ENCODE measurements at places on chromosomes 6 and 20.

GRCh38 chr20:32967961-32968457 is 36.2 kb downstream of the SUN5 start:
- DNase-seq, result peak; percentile 19

DNA sequence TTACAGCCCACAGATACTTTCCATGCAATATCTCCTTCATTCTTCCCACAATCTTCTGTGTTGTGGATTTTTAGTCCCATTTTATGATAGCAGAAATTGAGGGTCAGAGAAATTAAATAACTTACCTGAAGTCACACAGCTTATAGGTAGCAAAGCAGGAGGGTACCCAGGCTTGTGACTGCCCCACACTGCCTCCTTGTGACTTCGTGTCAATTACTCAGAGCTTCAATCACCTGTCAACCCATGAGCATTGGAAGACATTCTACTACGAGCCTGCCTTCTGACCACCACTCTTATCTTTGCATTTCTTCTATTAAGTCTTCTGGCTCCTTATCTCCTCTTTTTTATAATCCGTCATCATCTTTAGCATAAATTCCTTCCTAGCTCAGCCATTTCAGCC is 71.6 kb upstream of the NRSN1 start:
- no peak for DNase-seq

DNA sequence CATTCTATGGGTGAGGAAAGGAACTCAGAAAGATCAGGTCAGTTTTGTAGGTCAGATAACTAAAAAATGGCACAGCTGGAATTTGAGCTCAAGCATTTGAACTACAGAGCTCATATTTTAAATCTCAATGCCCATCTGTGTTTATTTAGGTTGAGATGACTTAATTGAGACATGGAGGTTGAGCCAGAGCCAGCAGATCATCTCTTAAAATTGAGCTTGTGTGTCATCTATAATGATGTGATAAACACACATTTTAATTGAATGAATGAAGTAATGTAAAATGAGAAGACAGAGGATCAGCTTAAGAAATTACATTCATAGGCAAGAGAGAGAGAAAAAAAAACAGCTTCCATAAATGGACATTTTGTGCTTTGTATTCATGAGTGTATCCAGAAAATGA is 3.7 kb downstream of the MANEA start:
- DNase-seq, result no peak

- no peak for DNase-seq
Observed at GRCh38 chr20:20229595-20229994, 138.3 kb upstream of the INSM1 start.

GRCh38 chr20:51759769-51760510 is 8.2 kb downstream of the ATP9A start:
- DNase-seq, result no peak

DNA sequence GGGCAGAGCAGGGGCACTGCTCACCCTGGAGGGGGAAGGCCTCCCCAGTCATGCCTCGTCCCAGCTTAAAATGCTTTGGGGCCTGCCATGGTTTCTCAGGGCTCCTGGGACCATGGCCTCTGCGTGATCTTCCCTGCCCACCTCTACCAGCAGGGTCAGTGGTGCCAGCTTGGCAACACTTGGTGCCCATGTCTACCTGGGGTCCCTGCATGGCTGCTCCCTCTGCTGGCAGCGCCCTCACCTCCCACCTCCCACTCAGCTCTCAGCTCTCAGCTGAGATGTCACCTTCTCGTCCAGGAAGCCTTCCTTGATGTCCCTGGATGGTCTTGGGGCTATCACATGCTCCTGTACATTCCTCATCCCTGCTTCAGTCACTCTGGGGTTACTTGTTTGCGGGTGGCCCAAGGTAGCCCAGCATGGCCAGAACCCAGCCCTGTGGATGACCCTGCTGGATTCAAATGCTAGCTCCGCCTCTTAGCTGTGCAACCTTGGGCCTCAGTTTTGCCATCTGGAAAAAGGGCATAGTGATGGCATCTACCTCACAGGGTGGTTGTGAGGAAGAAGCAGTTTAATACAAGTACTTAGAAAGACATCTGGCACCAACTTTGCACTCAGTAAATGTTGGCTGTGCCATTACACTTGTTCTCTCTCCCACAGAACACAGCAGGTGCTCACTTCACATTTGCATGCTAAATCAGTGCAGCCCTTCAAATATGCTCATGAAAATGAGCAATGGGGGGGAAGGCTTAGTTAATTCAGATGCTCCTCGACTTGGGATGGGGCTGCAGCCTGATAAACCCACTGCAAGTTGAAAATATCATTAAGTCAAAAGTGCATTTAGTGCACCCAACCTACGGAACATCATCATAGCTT is 53.5 kb upstream of the PTPN1 start:
- no peak for DNase-seq

- DNase-seq, result no peak
Observed at GRCh38 chr6:129102741-129103140, 219.8 kb downstream of the LAMA2 start.

GRCh38 chr20:9949563-9949962 is 85.2 kb upstream of the ANKEF1 start:
- DNase-seq, result no peak

- no peak for DNase-seq
Observed at GRCh38 chr6:41335943-41336342, 535 bp downstream of the NCR2 start.

GRCh38 chr20:14418376-14418775 is 81.0 kb upstream of the FLRT3 start:
- no peak for DNase-seq

DNA sequence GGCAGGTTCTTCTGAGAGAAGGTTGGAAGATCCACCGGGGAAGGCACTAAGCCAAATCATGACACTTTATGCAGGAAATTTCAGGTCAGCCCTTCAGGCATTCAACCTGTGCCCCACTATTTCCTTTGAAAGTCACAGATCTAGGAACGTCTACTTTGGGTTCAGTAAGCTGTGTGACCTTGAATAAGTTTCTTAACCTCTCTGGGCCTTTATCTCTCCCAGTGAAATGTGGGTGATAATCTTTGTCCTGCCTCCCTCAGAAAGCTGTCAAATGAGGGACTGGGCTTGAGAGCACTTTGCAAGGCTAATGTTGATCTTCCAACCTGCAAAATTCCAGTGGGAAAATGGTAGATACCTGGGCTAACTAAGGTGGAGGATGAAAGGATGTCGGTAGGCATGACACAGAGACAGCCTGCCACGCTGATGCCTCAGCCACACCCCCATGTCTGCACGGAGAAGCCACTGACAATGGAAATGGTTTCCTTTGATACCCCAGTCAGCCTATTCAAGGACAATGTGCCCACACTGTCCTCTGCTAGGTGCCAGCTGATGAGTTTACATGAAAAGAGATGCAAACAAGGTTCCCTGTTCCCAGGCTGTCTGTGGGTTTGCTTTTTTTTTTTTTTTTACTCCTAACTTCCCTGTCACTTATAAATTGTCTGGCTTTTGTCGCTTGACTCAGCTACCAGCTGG is 9.3 kb downstream of the BNIP5 start:
- no peak for DNase-seq

- peak; percentile 56 for DNase-seq
Observed at GRCh38 chr6:104682722-104683643, 176.7 kb downstream of the HACE1 start.

- DNase-seq, result no peak
Observed at GRCh38 chr6:21946298-21946783, 350.5 kb downstream of the PRL start.

DNA sequence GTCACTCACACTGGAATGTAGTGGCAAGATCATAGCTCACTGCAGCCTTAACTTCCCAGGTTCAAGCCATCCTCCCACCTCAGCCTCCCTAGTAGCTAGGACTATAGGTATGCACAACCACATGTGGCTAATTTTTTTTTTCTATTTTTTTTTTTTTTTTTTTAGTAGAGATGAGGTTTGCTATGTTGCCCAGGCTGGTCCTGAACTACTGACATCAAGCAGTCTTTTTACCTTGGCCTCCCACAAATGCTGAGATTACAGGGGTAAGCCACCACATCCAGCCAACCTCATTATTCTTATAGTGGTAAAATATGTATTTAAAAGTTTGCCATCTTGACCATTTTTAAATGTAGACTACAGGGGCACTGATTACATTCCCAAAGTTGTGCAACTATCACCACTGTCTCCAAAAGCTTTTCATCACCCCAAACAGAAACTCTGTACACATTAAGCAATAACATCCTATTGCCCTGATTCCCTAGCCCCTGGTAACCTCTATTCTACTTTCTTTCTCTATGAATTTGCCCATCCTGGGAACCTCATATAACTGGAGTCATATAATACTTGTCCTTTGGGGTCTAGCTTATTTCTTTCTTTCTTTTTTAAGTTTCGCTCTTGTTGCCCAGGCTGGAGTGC is 268.0 kb upstream of the JARID2 start:
- no peak for DNase-seq

GRCh38 chr20:48350313-48350988 is 477.3 kb downstream of the PREX1 start:
- no peak for DNase-seq

- DNase-seq, result no peak
Observed at GRCh38 chr20:36113566-36114250, 40.8 kb upstream of the EPB41L1 start.

- no peak for DNase-seq
Observed at GRCh38 chr6:121515630-121516265, 80.3 kb downstream of the GJA1 start.

DNA sequence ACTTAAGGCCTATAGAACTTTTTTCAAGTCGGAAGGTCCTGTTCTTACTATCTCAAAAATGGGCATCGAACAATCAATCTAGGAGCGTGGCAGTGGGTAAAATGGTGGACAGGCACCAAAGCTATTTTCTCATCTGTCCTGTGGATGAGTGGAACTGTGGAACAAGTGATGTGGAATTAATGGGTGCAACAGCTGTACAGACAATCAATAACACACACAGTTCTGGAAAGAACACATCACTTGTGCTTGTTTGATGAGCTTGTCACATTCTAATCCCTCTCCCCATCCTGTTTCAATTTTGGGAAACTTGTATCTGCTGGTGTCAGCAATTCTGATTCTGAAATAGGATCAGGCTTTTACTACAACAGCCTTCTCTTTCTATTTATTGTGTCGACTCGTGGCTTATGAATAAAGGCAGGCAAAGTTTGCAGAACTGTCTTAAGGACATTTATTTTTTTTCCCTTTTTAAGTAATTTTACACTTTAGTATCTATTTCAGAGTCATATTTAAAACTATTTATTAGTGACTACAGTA is 11.5 kb downstream of the RBM24 start:
- DNase-seq, result no peak

GRCh38 chr6:24214984-24215383 is 89.0 kb downstream of the NRSN1 start:
- no peak for DNase-seq

DNA sequence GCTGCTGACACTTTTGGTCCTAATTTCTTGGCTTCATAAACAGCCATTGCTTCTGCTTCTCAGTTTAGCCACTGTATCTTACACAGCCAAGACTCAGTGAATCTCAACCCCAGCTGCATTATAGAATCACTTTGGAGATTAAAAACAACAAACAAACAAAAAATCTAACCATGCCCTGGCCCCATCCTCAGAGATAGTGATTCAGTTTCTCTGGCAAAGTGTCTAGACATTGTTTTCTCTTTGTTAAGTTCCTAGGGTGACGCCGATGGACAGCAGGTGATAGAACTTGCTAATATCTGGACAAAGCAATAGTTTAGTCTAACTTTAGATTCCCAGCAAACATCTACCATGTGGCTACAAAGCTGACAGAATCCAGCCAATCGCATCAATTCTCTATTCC is 2.9 kb downstream of the ADGRF5 start:
- DNase-seq, result no peak

- no peak for DNase-seq
Observed at GRCh38 chr6:135675862-135676261, 175.6 kb upstream of the PDE7B start.

GRCh38 chr6:136656121-136656520 is 105.9 kb upstream of the MAP7 start:
- no peak for DNase-seq

GRCh38 chr6:158047563-158048323 is 66.1 kb downstream of the SYNJ2 start:
- DNase-seq, result no peak

GRCh38 chr6:105695461-105695860 is 292.6 kb upstream of the PREP start:
- no peak for DNase-seq

DNA sequence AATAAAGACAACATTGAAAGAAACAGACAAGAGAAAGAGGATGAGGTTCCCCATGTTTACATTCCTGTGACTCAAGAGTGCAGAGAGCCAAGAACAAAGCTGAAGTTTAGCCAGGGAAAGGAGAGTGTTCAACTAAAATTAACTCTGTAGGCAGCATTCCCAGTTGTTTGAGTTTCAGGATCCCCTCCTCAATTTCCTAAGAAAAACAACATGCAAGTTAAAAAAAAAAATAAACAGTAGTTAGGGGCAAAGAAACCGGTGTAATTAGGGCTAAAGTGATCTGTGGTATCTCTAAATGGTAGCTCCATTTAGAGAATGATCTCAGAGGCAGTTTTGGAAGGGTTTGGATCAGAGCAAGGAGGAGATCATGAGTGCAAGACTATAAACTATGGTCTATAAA is 30.9 kb upstream of the RAB23 start:
- DNase-seq, result no peak

DNA sequence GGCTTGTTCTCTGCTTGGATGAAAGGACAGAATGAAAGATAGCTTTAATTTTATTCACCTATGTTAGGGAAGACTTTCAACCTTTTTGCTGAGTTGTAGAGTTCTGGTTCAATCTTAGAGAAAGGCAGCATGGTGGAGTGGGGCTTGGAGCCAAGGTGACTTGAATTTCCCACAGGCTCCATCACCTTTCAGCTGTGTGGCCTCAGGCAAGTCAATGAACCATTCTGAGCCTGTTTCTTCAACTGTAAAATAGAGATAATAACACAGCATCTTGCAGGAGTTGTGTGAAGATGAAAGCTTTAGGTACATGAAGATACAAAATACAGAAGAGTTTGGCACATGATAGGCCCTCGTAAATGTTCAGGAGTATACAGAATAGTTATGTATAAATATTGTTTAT is 19.1 kb upstream of the DTNBP1 start:
- DNase-seq, result no peak

GRCh38 chr6:95636552-95637431 is 59.5 kb downstream of the MANEA start:
- DNase-seq, result no peak

GRCh38 chr6:155915651-155916050 is 460.0 kb upstream of the NOX3 start:
- no peak for DNase-seq

GRCh38 chr20:42938441-42939205 is 251.1 kb downstream of the PTPRT start:
- DNase-seq, result no peak

- DNase-seq, result no peak
Observed at GRCh38 chr6:163529605-163530004, 115.1 kb downstream of the QKI start.

DNA sequence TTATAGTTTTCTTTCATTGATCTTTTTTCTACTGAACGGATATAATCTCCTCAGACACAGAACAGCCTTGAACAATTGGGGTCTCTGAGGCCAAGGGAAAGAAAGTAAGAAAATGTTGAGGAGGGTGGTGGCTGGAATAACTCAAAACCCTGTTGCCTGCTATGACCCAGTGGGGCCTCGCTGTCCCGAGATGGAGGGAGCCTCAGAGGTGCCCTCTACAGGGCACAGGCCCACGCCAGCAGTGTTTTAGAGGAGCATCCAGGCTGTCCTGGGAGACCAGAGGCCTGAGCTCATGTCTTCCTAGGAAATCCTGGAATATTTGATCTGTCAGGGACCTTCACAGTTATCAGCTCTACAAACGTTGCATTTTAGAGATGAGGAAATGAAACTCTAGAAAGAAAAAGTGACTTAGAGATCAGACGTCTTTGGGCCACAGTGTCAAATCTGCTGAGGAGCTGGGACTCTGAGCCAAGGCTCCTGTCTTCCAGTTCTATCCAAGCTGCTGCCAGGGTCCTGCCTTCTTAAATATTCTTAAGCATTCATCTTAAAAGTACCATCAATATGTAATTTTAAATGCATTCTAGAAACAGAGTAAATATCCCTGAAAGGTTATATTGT is 26.3 kb downstream of the ALDH5A1 start:
- peak; percentile 13 for DNase-seq
